ENCODE measurements at places on chromosomes 16 and 17. TPM values are rescaled to one million over a fixed set of nuclear protein-coding genes. Genes with fewer than 3 reads are reported as not detected.

KRT20 gene
- total RNA-seq = not detected

SLC16A13 gene
- total RNA-seq = 1.4 TPM

KRT39 gene
- total RNA-seq = 0.36 TPM

ACAP1 gene
- not detected for total RNA-seq

MYL4 gene
- 0.72 TPM for total RNA-seq

KIF2B gene
- total RNA-seq = not detected

CACNG4 gene
- total RNA-seq = not detected

GLIS2 gene
- total RNA-seq = 5.4 TPM

ACE gene
- total RNA-seq = 17.7 TPM

ESRP2 gene
- under 0.01 TPM for total RNA-seq

SDR42E1 gene
- 1.4 TPM for total RNA-seq

CLDN6 gene
- under 0.01 TPM for total RNA-seq

PHAF1 gene
- 13.8 TPM for total RNA-seq

WNT3 gene
- 0.88 TPM for total RNA-seq

RNF135 gene
- 11.2 TPM for total RNA-seq

MARCHF10 gene
- total RNA-seq = under 0.01 TPM

TIGD7 gene
- 3.8 TPM for total RNA-seq

RPH3AL gene
- total RNA-seq = 2.9 TPM

NPIPA5 gene
- 5.4 TPM for total RNA-seq

KRTAP4-4 gene
- not detected for total RNA-seq

MMP25 gene
- under 0.01 TPM for total RNA-seq

BFAR gene
- 142 TPM for total RNA-seq

SLC38A8 gene
- not detected for total RNA-seq

TMEM88 gene
- total RNA-seq = 0.36 TPM

Data from osteoblast (primary cell).